ENCODE measurements at places on chromosomes 3 and 15. TPM values are rescaled to one million over a fixed set of nuclear protein-coding genes. Genes with fewer than 3 reads are reported as not detected.

The GOLGA8S gene
- 0.10 TPM for total RNA-seq

DNA sequence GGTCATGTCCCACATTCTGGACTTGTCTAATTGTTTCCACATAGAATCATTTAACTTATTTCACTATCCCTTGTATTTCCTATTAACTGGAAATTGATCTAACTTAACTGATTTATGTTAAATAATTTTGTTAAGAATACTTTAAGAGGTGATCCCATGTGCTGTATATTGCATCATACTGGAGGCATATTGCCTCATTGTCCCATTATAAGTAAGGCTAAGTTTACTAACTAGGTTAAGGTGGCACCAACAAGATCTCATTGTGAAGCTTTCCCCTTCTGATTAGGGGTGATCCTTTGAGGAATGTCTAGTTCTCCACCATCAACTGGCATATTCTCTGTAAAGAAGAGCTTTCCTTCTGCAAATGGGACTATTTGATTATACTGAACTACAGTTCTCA, 24.4 kb downstream of the MAP1A start:
- DNase-seq: no peak

DNA sequence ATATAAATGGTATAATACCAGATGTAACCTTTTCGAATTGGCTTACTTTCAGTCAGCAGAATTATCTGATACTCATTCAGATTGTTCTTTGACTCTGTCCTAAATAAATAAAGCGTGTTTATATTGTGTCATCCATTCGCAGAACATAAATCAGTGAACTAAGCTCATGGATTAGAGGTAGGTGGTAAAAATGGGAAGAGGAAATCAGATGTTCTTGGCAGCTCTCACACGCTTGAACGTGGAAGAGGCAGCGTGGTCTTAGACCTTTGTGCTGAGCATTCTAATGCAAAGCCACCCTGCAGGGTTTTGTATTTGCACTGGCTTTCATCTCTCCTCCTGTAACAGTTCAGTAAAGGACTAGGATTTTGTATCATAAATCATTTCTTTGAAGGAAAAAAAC, 441.4 kb downstream of the GABRG3 start:
- DNase-seq: no peak

DNA sequence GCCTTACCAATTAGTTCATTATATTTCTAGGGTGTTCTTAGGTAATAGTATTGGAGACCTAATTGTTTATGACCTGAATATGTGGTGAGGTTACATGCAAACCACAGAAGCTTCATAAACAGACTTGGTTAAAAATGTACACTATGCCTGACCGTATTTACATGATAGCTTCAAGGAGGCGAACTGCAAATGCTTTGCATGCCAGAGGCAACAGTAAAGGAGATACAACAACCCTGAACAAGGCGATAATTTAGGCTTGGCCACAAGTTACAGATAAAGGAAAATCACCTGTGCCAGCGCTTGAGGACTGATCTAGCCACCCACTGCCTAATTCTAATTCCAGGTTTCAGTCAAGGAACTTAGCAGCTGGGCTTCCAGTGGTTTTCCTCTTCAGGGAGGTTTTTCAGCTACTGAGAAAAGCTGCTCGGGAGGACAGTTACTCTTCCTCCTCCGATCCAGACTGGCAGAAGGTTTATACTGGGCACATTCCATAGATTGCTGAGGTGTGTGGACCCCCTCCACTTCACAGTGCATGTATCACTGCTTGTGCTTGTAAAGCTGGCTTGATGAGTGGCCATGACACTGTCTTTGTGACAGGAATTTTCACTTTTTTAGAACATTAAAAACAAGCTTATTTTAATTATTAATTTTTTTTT, 95.6 kb downstream of the DHX36 start:
- DNase-seq: no peak

The POPDC2 gene
- 5.5 TPM for total RNA-seq

The PLXND1 gene
- 134 TPM for total RNA-seq

GRCh38 chr15:69434679-69435078, 17.9 kb upstream of the RPLP1 start:
- DNase-seq: no peak

DNA sequence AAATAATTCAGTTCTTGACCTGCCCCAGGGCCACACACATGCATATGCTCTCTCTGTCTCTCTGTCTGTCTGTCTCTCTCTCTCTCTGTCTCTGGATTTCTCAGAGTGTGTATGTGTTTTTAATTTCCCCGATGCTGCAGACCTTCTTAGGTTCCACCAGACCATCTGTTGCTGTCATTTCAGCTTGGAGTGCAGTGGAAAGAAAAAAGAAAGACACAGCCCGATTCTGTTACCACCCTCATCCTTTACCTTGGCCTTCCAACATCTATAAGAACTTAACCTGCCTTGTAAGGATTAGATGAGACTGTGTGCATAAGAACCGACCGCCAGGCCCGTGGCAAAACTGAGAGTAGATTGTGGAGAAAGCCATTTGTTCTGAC, 9.7 kb upstream of the PGPEP1L start:
- DNase-seq: no peak

The RHOV gene
- 19.4 TPM for total RNA-seq

GRCh38 chr3:82509106-82509842, 747.8 kb upstream of the GBE1 start:
- no peak for DNase-seq

GRCh38 chr3:80889535-80889934, 871.9 kb downstream of the GBE1 start:
- DNase-seq: no peak

GRCh38 chr3:171980578-171981270, 58.7 kb upstream of the FNDC3B start:
- DNase-seq: peak; percentile 28

- peak; percentile 90 for DNase-seq
These were observed 1.5 kb upstream of the MYNN start for GRCh38 chr3:169771497-169772304.

DNA sequence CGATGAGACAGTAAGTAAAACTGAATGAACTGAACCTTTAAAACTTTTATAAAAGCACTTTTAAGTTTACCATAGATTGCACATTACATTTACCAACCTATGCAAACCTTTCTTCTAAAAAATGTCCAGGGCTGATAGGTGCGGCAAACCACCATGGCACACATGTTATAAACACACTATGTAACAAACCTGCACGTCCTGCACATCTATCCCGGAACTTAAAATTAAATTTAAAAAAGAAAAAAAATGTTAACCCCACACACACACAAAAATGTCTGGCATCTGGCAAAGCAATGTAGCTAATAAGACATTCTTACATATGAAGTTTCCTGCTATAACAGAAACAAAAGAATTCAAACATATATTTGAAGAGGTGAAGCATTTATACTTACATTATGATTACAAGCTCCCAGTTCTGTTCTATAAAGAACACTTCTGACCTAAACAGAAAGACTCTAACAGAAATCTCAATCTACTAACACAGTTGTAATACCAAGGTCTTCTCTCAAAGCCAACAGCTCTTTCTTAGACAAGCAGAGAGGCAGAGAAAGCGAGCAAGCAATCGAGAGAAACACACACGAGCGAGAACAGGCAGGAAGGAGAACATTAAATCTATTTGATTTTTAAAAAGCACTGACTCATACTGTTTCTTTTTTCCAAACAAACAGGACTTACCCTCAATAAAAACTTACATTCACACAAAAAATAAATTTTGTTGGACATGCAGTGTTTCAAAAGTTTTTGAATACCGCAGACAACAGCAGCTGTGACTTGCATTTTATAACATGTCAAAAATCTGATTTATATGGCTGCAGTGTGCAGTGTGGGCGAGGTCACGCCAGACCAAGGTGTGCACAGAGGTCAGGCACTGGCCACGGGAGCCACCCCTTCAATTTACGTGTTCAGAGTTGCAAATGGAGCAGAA, at the start of gene NRG4:
TSS of gene NRG4 (minus strand) at position 798 of the 925 bp plus-strand sequence. CDS start 1,194 bp downstream, outside the sequence.
- no peak for DNase-seq

GRCh38 chr3:85050821-85051220, 92.0 kb downstream of the CADM2 start:
- no peak for DNase-seq

The SKOR1 gene
- total RNA-seq: 0.10 TPM

The ZIC1 gene
- 5.9 TPM for total RNA-seq

The SLC22A13 gene
- 0.30 TPM for total RNA-seq

The TSEN2 gene
- total RNA-seq: 16.3 TPM

The TRMT10C gene
- total RNA-seq: 33.2 TPM

DNA sequence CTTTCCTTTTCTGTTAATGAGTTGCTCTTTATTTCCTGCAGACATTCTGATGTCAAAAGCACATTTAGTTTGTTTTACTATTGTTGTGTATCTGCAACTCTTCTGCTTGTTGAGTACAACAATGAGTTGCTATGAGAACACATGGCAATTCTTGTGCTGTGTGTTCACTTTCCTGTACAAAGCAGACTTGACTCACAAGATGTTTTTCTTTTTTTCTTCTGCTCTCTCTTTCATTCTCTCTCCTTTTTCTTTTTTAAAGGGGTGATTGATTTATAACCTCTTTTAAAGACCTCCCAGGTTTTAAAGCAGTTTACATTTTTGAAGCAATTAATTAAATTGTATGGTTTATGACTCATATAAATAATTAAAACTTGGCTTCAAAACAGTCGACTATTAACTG, 31.6 kb upstream of the ABHD10 start:
- peak; percentile 76 for DNase-seq

The SLC9A9 gene
- 35.2 TPM for total RNA-seq

- no peak for DNase-seq
These were observed 92.1 kb upstream of the GPR149 start for GRCh38 chr3:154522036-154522602.

- DNase-seq: no peak
These were observed 58.1 kb downstream of the FOXP1 start for GRCh38 chr3:71525391-71525790.

GRCh38 chr15:92869263-92869940, 30.7 kb upstream of the CHD2 start:
- peak; percentile 12 for DNase-seq

DNA sequence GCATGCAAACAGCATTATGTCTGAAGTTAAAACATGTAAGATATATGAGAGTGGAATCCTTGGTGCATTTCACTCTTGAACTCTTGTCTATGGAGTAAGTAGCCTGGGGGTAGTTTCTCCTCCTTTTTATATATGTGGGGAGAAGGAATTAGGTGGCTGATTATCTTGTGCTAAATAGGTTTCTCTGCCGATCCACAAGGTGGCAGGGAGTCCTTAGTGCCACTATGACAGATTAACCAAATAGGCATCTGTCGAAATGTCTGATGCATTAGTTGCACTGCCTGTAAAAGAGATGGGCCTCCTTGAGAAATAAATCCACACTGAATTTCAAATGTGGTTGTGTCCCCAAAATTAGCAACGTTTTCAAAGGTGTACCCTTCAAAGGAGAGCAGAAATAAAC, 170.1 kb downstream of the CNTN4 start:
- no peak for DNase-seq

DNA sequence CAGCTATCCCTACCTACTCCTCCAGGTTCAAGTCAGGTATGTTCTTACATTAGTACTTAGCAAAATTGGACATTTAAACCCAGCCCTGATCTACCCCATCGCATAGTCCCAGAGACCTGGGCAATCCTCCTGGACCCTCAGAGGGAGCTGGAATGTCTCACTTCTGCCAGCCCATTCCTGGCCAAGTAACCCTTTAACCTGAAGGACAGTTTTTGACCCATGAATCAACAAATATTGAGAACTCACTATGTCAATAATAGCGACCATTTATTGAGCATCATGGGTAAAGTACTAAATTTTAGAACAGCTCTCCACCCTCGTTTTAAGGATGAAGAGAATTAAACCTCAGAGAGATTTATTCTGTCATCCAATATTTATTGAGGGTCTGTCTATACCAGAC, 70.4 kb downstream of the RBPMS2 start:
- no peak for DNase-seq

DNA sequence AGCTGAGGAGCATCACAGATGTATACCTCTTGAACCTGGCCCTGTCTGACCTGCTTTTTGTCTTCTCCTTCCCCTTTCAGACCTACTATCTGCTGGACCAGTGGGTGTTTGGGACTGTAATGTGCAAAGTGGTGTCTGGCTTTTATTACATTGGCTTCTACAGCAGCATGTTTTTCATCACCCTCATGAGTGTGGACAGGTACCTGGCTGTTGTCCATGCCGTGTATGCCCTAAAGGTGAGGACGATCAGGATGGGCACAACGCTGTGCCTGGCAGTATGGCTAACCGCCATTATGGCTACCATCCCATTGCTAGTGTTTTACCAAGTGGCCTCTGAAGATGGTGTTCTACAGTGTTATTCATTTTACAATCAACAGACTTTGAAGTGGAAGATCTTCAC, 3.0 kb downstream of the CCR8 start:
- no peak for DNase-seq

DNA sequence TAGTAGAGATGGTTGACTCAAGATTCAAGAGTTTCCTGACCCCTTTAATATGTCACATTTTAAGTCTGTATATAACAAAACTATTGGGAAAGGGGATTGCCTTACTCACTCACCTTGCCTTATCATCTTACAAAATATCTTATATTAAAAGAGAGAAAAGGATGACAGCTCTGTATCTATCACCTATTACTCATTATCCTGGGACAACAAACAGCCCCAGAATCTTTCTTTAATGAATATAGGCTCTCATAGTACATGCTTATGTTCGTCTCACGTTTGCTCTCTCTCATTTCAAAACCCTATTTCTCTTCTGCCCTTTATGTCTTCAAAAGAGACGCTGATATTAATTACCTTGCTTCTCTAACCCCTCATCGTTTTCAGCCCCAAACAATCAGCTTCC, 1023.4 kb upstream of the CFAP20DC start:
- no peak for DNase-seq

GRCh38 chr15:69972436-69972835, 125.3 kb downstream of the TLE3 start:
- no peak for DNase-seq

DNA sequence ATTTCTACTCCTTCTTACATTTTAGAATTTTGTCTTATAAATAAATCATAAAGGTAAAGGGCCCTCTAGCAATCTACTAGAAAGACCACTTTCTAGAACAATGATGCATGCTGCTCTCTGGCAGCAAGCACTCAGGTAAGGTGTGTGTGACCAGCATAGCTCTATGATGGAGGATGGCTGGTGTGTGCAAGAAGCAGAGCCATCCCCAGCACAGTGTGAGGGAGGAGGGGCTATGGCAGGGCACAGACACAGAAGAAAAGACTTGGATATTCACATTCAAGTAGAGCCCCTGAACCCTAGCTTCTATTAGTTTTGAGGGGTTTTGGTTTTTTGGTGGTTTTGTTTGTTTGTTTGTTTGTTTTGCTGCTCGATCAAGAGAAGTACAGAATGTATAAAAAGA, 277.1 kb upstream of the CCDC54 start:
- no peak for DNase-seq

DNA sequence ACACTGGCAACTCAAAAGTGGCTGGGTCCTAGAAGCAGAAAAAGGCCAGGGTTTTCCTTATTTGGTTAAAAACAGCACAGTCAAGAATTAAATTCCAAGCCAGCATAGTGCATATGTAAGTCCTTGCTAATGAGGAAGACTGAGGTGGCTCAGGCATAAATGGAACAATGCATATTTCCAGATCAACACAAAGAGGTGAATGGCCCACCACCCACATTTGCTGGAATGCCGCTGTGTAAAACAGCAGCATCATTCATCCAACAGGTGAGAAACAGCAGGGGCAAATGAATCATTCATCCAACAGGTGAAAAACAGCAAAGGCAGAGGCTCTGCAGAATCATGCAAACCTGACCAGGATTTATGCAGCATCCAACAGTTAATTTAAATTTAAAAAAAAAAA, 32.9 kb downstream of the GPR176 start:
- DNase-seq: no peak

Measured in skin of body (tissue), 3 donors.